IPS DF 19.7 (cell line): ENCODE measurements at places on chromosomes 16 and 17.

DNA sequence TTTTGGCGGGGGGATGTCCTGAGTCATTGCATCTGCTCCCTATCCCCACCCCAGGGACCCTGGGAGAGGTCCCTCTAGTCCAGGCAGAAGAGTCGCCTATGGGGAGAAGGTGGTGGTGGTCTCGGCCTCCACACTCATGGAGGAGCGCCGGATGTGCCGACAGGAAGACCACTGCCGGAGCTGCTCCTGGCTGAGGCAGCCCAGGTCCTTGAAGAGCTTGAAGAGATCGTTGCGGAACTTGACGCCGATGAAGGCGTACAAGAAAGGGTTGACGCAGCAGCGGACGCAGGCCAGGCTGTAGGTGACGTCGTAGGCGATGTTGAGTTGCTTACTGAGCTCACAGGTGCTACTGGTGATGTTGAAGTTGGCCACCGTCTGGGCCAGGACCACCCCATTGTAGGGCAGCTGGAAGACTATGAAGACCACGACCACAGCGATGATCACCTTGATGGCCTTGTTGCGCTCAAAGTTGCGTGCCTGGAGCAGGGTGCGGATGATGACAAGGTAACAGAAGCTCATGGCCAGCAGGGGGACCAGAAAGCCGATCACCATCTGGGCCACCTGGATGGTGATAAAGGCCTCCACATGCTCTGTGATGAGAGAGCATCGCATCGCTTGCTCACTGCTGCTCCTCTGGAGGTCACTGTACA lies 10.5 kb downstream of the CCR7 start:
- no peak for DNase-seq

GRCh38 chr17:74836691-74837467 lies 22.8 kb downstream of the GRIN2C start:
- no peak for DNase-seq

DNA sequence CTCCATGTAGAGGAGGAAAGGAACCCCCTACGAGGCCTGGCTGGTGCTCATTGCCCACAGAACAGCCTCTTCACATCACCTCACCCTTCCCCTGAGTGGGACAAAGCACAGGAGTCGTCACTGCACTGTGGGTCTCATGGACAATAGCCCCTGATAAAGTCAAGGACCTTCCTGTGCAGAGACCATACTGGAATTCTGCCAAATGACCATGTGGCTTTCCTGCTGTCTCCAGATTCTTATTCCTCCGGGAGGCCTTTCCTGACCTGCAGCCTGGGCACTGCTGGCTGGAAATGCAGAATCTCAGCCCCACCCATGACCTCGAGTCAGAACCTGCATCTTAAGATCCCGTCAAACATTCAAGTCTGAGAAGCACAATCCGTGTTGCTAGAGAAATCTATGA lies 60.5 kb upstream of the ERN1 start:
- DNase-seq, result no peak

- DNase-seq, result no peak
These were observed 29.3 kb downstream of the ZNF469 start for GRCh38 chr16:88411951-88412576.

- DNase-seq, result no peak
These were observed 59.2 kb downstream of the BMERB1 start for GRCh38 chr16:15493466-15494180.

- DNase-seq, result no peak
These were observed 564 bp upstream of the TMIGD1 start for GRCh38 chr17:30334421-30334820.

GRCh38 chr17:65047941-65048340 lies 8.6 kb downstream of the GNA13 start:
- DNase-seq, result no peak

- DNase-seq, result no peak
These were observed 95.0 kb downstream of the PLCG2 start for GRCh38 chr16:81873843-81874752.

GRCh38 chr16:87978127-87978526 lies 26.9 kb downstream of the BANP start:
- DNase-seq, result no peak

GRCh38 chr17:81414756-81415516 lies 19.7 kb downstream of the BAHCC1 start:
- no peak for DNase-seq

- peak; percentile 9 for DNase-seq
These were observed 119.6 kb downstream of the SPAG9 start for GRCh38 chr17:51000835-51001638.

GRCh38 chr17:77873500-77874302 lies 84.8 kb upstream of the TNRC6C start:
- DNase-seq, result no peak

- DNase-seq, result no peak
These were observed 4.5 kb upstream of the TSPOAP1 start for GRCh38 chr17:58332778-58333735.

- no peak for DNase-seq
These were observed 1390.1 kb upstream of the CDH8 start for GRCh38 chr16:63426275-63426870.

GRCh38 chr16:82177555-82177954 lies 7.5 kb upstream of the MPHOSPH6 start:
- no peak for DNase-seq

GRCh38 chr16:27248036-27248435 lies 20.5 kb downstream of the NSMCE1 start:
- no peak for DNase-seq

GRCh38 chr17:41527063-41528023 lies 765 bp downstream of the KRT19 start:
- no peak for DNase-seq

GRCh38 chr16:49020436-49020835 lies 261.2 kb downstream of the CBLN1 start:
- DNase-seq, result no peak

DNA sequence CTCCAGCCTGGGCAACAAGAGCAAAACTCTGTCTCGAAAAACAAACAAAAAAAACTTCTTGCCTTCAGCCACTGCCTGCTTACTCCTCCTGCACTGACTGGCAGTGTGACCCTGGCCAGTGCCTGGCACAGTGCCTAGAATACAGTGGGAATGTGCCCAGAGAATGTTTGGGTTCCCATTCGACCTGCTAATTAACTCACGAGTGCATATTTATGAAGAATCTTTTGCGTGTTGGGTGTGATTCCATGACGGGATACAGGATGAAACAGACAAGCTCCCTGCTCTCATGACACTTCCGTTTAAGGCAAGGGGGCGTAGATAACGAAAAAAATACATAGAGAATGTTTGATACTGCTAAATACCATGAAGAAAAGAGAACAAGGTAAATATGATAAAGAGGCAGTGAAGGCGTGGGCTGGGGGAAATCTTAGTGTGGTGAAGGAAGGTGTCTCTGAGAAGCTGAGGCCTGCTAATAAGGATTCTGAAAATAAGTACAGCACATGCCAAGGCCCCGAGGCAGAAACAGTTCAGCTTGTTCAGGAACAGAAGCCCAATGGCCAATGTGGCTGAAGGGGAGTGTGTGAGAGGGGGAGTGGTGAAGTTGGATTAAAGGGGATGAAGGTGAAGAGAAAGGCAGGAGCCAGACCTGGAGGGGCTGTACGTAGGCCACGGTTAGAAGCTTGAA lies 4.3 kb downstream of the ABI3 start:
- DNase-seq, result no peak

GRCh38 chr16:23950898-23951297 lies 115.1 kb downstream of the PRKCB start:
- no peak for DNase-seq

DNA sequence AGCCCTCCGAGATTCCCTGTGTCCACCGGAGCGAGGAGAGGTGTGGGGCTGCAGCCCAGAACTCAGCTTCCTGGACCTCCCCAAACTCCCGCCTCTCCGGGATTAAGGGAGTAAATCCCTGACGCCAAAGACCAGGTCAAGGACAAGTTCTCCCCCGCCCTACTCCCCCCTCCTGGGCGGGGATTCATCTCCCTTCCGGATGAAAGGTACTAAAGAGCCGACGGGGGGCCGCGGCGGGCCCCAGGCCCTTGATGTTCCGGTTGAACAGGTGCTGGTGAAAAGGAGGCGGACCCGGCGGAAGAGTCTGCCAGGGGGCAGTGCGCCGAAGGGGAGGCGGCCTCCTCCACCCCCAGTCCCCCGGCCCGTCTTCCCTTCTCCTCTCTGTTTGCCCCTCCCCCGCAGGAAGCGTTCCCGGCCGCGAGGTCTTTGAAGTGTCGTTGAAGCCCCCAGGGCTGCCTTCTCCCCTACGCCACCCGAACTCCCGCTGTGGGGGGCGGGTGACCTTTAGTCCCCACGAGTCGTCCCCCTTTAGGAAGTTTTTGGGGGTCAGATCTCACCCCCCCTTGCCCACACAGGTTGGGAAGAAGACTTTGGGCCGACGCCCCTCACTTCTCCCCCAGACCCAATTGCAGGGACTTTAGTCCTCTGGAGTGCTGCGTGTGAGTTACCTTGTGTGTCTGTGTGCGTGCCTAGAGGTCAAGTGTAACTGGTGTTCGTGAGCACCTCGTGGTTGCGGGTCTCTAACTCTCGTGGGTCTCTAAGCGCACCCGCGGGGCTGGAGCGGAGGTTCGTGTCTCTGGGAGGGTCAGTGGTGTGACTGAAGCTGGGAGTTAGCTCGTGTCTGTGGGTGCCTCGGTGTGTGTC lies 1.1 kb upstream of the MLLT6 start:
- peak; percentile 92 for DNase-seq

- DNase-seq, result no peak
These were observed 70.6 kb downstream of the AMFR start for GRCh38 chr16:56354746-56355145.

DNA sequence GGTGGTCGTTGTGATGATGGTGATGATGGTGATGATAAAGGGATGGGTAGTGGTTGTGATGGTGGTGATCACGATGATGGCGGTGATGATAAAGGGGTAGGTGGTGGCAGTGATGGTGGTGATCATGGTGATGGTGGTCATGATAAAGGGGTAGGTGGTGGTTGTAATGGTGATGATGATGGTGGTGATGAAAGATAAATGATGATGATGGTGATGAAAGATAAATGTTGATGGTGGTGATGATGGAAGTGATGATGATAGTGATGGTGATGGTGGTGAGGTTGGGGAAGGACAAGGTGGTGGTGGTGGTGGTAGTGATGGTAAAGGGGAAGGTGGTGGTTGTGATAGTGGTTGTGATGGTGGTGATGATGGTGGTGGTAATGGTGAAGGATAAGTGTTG lies 13.9 kb downstream of the CDH5 start:
- no peak for DNase-seq

GRCh38 chr17:28552176-28552999 lies at the start of gene UNC119:
UNC119 (minus strand) TSS chr17:28552624; CDS start chr17:28552557, 67 bp downstream.
- no peak for DNase-seq

DNA sequence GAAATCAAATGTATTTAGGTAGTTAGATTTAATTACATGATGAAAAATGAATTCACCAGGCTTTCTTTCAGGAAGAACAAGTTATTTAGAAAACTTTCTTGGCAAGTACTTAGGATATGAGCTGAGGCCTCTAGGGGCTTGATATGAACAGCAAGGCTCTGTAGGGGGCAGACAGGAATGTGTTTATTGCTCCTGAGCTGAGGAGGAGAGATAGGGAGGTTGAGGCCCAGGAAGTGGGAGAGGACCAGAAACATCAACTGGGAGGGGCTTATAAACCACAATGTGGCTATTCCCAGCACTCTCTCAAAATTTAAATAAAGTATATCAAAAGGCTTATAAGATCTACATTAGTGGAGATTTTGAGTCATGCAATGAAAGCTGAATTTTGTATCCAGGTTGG lies 154.0 kb upstream of the MAF start:
- no peak for DNase-seq

DNA sequence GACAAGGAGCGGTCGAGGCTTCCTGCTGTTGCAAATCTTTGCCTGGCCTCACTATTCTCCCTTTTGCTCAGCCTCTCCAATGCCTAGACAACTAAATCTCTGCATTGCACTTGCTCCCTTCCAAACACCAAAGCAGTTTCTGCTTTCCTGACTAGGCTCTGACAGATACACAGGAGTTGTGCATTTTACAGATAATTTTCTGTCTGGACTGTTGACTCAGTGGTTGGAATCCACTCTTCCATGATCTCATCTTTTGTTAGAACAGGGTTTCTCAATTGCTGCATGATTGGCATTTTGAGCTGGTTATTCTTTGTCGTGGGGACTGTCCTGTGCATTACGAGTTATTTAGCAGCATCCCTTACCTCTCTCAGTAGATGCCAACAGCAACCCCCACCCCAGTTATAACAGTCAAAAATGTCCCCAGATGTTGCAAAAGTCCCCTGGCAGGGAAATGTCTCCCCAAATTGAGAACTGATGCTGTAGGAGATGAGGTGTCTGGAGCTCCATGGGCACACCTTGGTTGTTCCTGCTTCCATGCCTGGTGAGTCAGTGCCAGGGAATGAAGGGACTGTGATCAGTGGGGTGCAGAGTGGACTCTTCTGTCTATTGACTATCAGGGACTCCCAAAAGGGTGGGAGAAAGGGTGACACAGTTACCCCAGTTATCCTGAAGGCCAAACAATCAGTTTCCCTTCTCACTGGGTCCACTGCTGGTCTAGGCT lies 557.4 kb upstream of the PSMD7 start:
- no peak for DNase-seq

GRCh38 chr16:11254913-11255736 lies 879 bp downstream of the SOCS1 start:
- no peak for DNase-seq

- no peak for DNase-seq
These were observed 1.9 kb downstream of the HS3ST4 start for GRCh38 chr16:25693631-25694030.

GRCh38 chr17:74528491-74529199 lies 2.6 kb downstream of the CD300LB start:
- no peak for DNase-seq

DNA sequence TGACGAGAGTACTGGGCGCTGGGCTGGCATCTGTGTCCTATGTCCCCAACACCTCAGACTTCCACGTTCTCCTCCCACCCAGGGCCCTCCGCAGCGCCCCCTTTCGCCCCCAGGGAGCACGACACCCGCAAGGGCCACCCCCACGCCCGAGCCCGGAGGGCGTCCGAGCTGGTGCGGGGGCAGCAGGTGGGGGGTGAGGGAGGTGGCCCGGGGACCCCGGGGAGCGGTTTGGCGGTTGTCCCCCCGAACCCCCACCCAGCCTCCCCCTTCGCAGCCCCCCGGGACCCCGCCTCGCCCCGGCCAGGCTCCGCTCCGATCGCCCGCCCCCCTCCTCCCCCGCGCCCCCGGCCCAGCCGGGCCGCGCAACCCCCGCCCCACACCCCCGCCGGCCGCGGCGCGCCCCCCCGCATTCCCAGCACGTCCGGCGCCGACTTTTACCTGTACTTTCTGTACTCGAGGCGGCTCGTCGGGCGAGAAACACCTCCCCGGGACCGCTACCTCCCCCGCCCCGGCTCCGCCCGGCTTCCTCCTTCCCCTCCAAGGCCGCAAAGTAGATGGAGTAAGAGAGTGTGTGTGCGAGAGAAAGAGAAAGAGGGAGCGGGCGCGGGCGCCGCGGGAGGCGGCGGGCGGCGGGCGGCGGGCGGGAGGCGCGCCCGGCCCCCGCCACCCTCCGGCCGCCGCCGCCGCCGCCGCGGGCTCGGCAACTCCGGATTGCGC lies 901 bp downstream of the CDYL2 start:
- no peak for DNase-seq

GRCh38 chr16:52976539-52977167 lies 76.0 kb downstream of the CHD9NB start:
- peak; percentile 20 for DNase-seq

GRCh38 chr17:27396045-27396444 lies 60.2 kb upstream of the KSR1 start:
- no peak for DNase-seq
